Activated naive CD4-positive, alpha-beta T cell treated with anti-CD3 and anti-CD28 coated beads for 36 hours (primary cell): ENCODE measurements at places on chromosomes 2 and 18. TPM values are rescaled to one million over a fixed set of nuclear protein-coding genes. Genes with fewer than 3 reads are reported as not detected.

DNA sequence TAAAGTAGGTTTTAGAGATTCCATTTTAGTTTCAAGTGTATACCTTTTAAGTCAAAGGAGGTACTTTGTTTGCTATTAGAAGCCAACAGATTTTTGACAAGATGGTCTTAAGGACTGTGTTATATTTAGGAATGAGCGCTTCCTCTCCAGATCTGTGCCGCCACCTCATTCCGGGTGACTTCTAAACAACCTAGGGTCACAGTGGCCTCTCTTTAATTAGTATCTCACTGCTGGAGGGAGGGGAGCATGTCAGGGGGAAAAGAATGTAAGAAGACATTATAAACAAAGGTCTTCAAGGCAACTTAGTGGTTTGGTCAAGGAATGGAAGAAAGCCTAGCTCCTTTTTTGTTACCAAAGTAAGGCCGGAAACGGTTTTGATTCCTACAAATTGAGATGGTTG is 67.0 kb downstream of the RBMS1 start:
- DNase-seq = no peak

DNA sequence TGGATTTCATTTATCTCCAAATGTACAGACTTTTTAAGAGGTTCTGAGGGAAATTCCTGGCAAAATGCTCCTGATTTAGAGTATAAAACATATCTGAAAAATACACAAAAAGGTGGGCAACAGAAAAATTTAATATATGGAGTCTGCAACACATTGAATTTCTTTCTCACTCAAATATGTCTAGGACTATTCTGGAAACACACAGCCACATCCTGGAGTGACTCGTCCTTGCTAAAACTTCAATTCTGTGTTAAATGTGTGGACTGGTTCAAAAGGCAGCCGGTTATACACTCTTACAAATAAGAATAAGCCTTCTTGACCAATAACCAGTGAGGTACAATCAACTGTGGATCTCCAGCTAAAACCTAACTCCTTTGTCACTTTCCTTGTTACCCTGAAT is 44.1 kb upstream of the RND3 start:
- no peak for DNase-seq

GRCh38 chr2:156657809-156658208 is 221.6 kb downstream of the GPD2 start:
- DNase-seq = no peak

DNA sequence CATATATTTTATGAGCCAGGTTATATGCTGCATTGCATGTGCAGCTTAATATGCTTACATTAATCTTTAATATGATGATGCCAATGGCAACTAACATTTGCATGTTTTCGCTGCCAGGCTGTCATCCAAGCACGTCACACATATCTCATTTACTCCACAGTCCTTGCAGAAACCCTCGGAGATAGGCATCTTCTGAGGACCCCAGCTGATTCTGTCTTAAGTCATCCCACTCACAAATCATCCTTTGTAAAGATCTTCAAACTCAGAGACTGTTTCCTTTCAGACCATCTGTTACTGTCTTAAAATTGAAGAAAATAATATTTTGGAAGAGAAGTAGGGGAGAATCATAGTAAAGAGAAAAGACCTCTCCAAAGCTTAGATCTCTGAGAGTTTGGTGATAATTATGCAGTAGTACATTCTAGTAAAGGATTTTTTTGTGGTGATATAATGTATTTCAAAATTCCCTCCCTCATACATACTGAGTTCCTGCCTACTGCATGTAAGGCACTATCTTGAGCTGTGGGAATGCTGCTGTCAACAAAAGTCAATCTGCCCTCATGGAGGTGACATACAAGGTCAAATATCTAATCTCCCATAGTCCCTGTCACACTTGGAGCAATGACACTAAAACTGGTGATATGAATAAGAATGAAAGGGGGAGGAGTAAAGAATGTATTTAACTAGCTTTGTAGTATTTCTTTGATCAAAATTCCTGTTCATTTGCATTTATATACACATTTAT is 11.0 kb downstream of the ITGA4 start:
- DNase-seq = no peak

GRCh38 chr2:133837441-133838094 is 269.3 kb upstream of the NCKAP5 start:
- DNase-seq = no peak

DNA sequence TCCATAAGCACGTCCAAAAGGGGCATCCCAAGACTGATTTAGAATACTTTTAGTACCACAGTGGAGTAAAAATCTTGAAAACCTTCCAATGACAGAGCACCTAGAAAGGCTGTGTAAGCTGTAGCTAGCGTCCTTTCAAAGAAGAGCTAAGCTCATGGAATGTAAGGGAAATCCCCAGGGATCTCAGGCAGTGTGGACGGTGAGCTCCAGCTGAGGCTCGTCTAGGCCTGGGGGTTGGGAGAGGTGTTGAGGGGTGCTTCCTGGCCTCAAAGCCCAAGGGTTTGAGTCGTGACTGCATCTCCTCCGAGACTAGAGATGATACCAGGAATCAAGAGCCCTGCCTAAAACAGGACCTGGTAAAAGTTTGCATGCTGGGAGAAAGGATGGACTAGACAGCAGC is 7.6 kb downstream of the CTIF start:
- DNase-seq = no peak

DNA sequence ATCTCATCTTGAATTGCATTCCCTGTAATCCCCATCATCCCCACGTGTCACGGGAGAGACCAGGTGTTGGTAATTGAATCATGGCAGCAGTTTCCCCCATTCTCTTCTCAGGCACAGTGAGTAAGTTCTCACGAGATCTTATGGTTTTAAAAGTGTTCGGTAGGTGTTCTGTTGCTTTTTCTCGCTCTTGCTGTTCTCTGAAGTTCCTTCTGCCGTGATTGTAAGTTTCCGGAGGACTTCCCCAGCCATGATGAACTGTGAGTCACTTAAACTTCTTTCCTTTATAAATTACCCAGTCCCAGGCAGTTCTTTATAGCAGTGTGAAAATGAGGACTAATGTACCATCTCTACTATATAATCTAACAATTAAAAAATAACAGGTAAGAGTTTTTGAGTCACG is 409.9 kb upstream of the NRXN1 start:
- no peak for DNase-seq

- DNase-seq = no peak
Observed at GRCh38 chr18:79476031-79476917, 80.5 kb downstream of the NFATC1 start.

- DNase-seq = no peak
Observed at GRCh38 chr2:28338831-28339321, 53.8 kb upstream of the FOSL2 start.

- no peak for DNase-seq
Observed at GRCh38 chr2:3130889-3131635, 246.6 kb downstream of the EIPR1 start.

DNA sequence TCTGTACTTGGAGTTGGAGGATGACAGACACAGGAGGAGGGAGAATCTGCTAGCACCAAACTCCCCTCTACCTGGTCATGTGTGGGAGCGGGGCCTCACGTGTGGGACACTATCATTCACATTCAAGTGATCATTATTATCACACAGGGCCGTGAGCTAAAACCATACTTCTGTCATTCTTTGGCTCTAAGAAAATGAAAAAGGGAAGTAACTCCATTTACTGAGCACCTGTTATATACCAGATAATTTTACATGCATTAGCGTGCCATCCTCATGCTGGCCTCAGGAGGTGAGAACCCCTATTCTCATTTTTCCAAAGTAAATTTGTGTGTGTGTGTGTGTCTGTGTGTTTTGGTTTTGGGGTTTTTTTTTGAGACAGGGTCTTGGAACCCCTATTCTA is 150.1 kb downstream of the GLI2 start:
- DNase-seq = no peak

WBP1 gene
- total RNA-seq = 39.4 TPM

B3GNT7 gene
- total RNA-seq = not detected

KANSL1L gene
- total RNA-seq = 4.8 TPM

OXER1 gene
- not detected for total RNA-seq

SLC23A3 gene
- 0.95 TPM for total RNA-seq

ZNF385B gene
- total RNA-seq = not detected

ABCB11 gene
- not detected for total RNA-seq
